Pancreas (tissue), 10 donors: ENCODE measurements at places on chromosomes 12 and 14.

GRCh38 chr12:104522985-104523722 is 66.4 kb downstream of the CHST11 start:
- no peak overlapping the region for H3K4me3 ChIP-seq
- no peaks in the 10 kb centered on the region for H3K36me3 ChIP-seq
- H3K27ac ChIP-seq: no peak overlapping the region
- DNase-seq: no peak
- H3K4me1 ChIP-seq: peaks cover 24% of the 10 kb centered on the region
- no peaks in the 10 kb centered on the region for H3K27me3 ChIP-seq

DNA sequence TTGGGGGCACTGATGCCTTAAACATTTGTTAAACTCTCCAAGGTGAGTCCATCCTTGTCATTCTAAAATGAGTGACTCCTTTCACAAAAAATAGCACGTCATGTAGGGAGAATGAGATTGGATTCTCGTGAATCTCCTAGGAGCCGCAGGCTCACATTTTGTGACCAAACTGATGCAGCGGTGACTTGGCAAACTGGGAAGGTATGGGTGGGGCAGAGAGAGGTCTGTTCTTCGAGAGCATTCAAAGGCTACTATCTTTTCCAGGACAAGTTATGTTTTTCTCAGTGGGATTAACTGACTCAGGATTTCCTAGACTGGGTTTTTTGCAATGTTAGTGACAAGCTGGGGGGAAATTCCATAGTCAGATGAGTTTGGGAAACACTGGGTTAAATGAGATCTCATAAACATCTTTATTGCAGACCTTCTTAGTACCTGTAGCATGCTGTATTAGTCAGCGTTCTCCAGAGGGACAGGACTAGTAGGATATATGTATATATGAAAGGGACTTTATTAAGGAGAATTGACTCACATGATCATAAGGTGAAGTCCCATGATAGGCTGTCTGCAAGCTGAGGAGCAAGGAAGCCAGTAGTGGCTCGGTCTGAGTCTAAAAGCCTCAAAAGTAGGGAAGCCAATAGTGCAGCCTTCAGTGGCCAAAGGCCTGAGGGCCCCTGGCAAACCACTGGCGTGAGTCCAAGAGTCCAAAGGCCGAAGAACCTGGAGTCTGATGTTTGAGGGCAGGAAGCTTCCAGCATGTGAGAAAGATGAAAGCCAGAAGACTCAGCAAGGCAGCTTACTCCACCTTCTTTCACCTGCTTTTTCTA is 61.0 kb downstream of the FOXN4 start:
- no peak overlapping the region for H3K4me3 ChIP-seq
- no peak overlapping the region for H3K27ac ChIP-seq
- peaks cover 45% of the 10 kb centered on the region for H3K36me3 ChIP-seq
- peak; percentile 58 for DNase-seq
- H3K4me1 ChIP-seq: peaks cover 6% of the 10 kb centered on the region

- no peaks in the 10 kb centered on the region for H3K27me3 ChIP-seq
- H3K4me1 ChIP-seq: no peaks in the 10 kb centered on the region
- peak; percentile 17 for DNase-seq
- no peak overlapping the region for H3K27ac ChIP-seq
- no peak overlapping the region for H3K4me3 ChIP-seq
These were observed 98.6 kb downstream of the NT5DC3 start for GRCh38 chr12:103742349-103742932.

DNA sequence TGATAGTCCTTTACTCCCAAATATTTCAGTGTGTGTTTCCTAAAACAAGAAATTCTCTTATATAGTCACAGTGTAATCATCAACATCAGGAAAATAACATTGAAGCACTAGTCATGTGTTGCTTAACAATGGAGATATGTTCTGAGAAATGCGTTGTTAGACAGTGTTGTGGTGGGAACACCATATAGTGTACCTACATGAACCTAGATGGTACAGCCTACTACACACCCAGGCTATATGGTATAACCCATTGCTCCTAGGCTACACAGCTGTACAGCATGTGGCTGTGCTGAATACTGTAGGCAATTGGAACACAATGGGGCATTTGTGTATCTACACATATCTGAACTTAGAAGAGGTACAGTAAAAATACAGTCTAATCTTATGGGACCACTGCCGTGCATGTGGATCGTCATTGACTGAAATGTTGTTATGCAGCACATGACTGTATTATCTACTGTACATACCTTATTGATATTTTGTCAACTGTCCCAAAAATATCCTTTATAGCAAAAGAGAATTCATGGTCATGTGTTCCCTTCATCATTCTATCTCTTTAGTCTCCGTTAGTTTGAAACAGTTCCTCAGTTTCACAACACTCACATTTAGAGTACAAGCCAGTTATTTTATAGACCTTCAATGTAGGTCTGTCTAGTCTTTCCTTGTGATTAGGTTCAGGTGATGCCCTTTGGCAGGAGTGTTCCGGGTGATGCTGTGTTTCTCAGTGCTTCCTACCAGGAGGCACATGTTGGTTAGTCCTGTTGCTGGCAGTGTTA is 109.7 kb downstream of the SLC25A47 start:
- no peak for DNase-seq
- no peak overlapping the region for H3K27ac ChIP-seq
- no peak overlapping the region for H3K4me3 ChIP-seq

GRCh38 chr14:100096656-100097055 is 31.4 kb downstream of the EVL start:
- no peaks in the 10 kb centered on the region for H3K36me3 ChIP-seq
- H3K27me3 ChIP-seq: no peaks in the 10 kb centered on the region
- no peak overlapping the region for H3K27ac ChIP-seq
- H3K4me1 ChIP-seq: no peaks in the 10 kb centered on the region
- no peak for DNase-seq

GRCh38 chr12:68633614-68634558 is 23.2 kb downstream of the RAP1B start:
- peaks cover 35% of the 10 kb centered on the region for H3K4me1 ChIP-seq
- H3K27me3 ChIP-seq: no peaks in the 10 kb centered on the region
- no peak overlapping the region for H3K27ac ChIP-seq
- no peaks in the 10 kb centered on the region for H3K36me3 ChIP-seq
- no peak for DNase-seq

- H3K4me3 ChIP-seq: no peak overlapping the region
- no peak for DNase-seq
- no peak overlapping the region for H3K27ac ChIP-seq
- no peaks in the 10 kb centered on the region for H3K4me1 ChIP-seq
These were observed 13.2 kb downstream of the CHFR start for GRCh38 chr12:132874175-132874574.

DNA sequence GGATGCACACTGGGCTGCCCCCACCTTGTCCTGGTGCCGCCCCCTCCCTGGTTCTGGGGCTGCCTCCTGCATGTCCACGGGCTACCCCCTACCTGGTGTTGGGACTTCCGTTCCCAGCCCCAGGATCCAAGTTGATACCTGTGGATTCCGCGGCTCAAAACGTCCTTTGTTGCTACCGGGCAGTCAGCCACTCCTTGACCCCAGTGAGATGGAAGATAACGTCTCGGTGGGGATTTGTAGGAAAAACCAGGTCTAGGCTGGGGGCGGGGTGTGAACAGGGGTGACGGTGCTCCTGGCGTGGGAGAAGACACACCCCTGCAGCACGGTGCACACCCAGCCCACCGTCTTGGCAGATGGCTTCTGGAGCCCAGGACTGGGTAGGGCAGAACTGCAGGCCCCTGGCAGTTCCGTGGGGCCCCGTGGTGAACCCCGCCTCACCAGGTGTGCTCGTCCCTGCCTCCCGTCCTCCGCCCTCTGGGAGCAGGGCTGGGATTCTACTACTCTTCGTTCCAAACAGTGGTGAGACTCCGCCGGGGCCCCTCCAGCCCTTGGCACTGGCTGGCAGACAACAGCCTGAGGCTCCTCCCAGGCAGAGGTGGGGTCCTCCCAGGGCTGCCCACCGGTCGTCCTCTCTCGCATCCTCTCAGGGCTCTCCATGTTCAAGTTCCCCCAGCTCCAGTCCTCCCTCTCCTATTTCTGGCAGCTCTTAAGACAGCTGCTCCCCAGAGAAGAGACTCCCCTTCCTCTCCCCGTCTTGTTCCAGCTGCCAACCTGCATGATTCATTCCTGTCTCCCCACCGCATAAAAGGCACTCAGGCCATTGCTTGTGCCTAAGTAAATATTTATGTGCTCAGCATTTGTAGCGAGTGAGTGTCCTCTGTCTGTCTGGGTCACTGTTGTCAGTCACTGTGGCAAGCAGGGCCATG is 75.5 kb downstream of the FBXL14 start:
- H3K4me3 ChIP-seq: no peak overlapping the region
- H3K36me3 ChIP-seq: no peaks in the 10 kb centered on the region
- no peaks in the 10 kb centered on the region for H3K4me1 ChIP-seq
- no peak overlapping the region for H3K27ac ChIP-seq
- DNase-seq: no peak
- no peaks in the 10 kb centered on the region for H3K27me3 ChIP-seq

DNA sequence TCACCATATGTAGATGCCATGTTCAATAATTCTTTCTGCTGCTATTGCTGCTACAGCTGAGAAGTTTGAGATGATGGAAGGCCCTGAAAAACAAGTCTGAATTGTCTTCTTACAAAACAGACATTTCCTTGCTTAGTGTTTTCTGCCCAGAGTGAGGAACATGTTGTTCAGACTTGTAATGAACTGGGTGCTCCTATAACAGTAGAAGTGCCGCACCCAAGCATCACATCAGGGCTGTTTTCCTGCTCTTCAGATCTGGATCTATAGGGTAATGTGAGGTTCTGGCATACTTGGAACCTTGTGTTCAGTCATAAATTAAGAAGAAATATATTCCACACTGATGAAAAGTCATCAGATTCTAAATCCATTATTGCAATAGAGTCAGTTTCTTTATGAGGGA is 171.9 kb upstream of the DIO2 start:
- H3K36me3 ChIP-seq: no peaks in the 10 kb centered on the region
- no peak overlapping the region for H3K27ac ChIP-seq
- no peaks in the 10 kb centered on the region for H3K4me1 ChIP-seq
- no peaks in the 10 kb centered on the region for H3K27me3 ChIP-seq

DNA sequence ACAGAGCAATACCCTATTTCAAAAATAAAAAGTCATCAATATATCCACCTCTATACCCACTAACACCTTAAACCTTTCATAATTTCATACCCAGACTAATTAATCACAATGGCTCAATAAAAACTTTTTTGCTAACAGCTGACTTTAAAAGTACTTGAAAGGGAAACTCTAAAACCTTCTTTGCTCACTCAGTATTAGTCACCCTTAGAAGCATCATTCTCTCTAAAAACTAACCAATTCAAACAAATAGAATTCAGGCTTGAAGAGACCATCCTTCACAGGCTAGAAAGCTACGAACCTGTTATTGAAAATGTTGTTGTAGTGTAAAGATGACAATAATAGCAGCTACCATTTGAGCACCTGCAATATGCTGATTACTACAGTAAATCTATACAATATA is 37.2 kb downstream of the HECTD1 start:
- no peaks in the 10 kb centered on the region for H3K36me3 ChIP-seq
- H3K27me3 ChIP-seq: no peaks in the 10 kb centered on the region
- no peaks in the 10 kb centered on the region for H3K4me1 ChIP-seq
- H3K27ac ChIP-seq: no peak overlapping the region

DNA sequence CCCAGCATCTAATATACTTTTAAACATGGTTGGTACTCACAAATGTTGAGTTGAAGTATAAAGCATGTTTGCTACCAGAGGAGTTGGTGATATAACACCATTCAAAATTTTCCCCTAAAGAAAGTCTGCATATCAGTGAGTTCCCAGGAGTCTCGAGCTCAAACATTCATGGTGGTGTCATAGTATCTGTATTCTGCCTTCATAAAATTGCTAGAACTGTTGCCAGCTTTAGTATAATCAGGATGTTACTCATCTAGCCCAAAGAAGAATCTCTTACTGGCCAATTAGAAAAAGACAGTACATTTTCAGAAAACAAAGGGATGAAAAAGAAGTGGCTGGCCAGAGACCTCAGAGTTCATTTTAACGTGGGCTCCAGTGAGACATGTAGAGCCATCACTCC is 374.7 kb downstream of the KCNH5 start:
- H3K4me3 ChIP-seq: no peak overlapping the region
- no peaks in the 10 kb centered on the region for H3K27me3 ChIP-seq
- no peak overlapping the region for H3K27ac ChIP-seq
- no peaks in the 10 kb centered on the region for H3K36me3 ChIP-seq
- no peak for DNase-seq

DNA sequence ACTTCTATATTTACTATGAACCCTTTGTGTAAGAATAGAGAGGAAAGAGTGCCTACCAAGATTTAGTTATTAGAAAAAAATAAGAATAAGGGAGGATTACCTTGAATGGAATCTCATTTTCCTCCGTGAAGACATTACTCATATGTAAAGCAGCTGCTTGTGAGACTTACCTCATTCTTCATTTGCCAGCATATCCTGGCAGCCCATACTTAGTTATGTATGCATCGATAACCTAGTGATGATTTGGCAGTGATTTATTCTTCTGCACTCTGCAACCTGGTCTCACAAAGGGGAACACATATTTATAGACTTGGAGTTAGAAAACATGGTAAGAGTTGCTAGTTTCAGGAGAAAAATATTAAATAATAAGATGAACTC is 56.8 kb downstream of the LRFN5 start:
- no peak for DNase-seq
- H3K27ac ChIP-seq: no peak overlapping the region
- no peaks in the 10 kb centered on the region for H3K36me3 ChIP-seq
- H3K27me3 ChIP-seq: no peaks in the 10 kb centered on the region
- no peaks in the 10 kb centered on the region for H3K4me1 ChIP-seq
- no peak overlapping the region for H3K4me3 ChIP-seq

- peaks cover 27% of the 10 kb centered on the region for H3K4me1 ChIP-seq
- no peak overlapping the region for H3K4me3 ChIP-seq
- no peaks in the 10 kb centered on the region for H3K36me3 ChIP-seq
- H3K27me3 ChIP-seq: no peaks in the 10 kb centered on the region
- no peak overlapping the region for H3K27ac ChIP-seq
These were observed 10.2 kb downstream of the HEATR5A start for GRCh38 chr14:31410048-31410650.

- no peak overlapping the region for H3K27ac ChIP-seq
- H3K27me3 ChIP-seq: no peaks in the 10 kb centered on the region
- no peak overlapping the region for H3K4me3 ChIP-seq
- no peak for DNase-seq
These were observed 1.3 kb downstream of the RAD52 start for GRCh38 chr12:948238-948637.

GRCh38 chr14:38079268-38079667 is 128.4 kb upstream of the SSTR1 start:
- no peak overlapping the region for H3K4me3 ChIP-seq
- H3K27ac ChIP-seq: no peak overlapping the region
- DNase-seq: no peak
